ENCODE measurements at places on chromosomes 3 and 15.
A peak's percentile ranks its signal among the peaks of the same experiment; 100 is the strongest.

DNA sequence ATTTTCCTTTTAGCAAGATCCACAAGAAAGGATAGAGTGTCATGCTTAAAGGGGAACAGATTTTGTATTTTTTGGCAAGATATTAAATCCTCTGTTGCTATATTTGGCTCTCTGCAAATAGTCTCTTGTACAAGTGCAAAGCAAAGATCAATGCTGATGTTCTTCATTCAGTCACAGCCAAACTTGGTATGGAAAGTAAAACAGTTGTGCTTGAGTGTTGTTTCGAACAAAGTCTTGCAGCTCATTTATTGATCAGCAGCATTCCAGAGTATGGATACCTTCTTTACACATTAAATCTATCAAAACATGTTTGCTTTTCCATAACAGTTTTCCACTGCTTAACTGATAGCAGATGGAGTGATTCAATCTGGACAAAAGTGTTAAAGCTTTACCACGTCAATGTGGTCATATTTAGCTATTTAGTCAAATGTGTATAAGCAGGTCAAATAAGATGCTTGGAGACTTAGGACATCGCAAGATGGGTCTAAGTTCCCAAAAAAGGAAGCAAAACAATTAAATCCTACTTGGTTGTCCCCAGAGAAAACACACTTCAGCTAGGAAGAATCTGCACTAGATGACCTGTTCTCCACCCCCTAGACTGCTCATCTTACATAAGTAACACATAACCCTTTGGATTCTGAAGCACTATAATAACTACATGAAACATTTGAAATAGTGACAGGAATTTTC lies 52.4 kb downstream of the VGLL3 start:
- DNase-seq: peak; percentile 63

- peak; percentile 65 for DNase-seq
These were observed 68.6 kb downstream of the ARPP21 start for GRCh38 chr3:35707904-35708303.

DNA sequence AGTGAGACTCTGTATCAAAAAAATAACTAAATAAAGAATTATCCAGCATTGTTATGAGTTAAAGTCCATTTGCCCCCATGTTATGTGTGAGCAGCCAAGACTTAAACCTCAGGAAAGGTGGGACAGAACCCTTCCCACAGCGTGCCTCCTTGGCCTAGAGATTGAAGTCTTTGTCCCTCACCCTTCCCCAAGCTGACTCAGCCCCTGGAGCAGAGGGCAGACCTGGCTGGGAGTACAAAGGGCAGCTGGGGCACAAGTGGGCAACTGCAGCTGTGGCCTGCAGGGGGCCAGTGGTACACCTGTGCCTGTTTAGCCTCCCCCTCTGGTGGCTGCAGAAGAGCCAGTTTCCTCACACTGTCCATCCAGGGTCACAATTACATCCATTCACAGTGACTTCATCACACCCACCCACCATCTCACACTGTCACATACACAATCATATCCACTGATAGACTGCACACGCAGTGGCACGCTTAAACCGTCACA lies 940 bp upstream of the ACY1 start:
- no peak for DNase-seq

DNA sequence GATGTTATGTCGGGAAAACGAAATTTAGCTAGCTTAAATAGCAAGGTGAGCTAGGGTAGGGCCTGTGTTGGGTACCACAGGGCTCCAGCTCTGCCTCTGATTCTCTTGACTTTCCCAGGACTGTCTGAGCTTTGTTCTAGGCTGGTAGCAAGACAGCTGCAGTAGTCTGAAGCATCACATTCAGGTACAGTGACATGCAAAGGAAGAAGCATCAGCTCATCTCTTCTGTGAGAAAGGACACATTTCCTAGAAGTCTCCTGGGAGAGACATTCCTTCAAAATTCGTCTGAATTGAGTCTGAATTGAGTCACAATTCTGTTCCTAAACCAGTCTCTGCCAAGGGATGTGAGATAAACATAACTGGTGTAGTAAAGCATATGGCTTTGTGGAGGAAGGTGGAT lies 8.5 kb upstream of the UBXN7 start:
- no peak for DNase-seq

DNA sequence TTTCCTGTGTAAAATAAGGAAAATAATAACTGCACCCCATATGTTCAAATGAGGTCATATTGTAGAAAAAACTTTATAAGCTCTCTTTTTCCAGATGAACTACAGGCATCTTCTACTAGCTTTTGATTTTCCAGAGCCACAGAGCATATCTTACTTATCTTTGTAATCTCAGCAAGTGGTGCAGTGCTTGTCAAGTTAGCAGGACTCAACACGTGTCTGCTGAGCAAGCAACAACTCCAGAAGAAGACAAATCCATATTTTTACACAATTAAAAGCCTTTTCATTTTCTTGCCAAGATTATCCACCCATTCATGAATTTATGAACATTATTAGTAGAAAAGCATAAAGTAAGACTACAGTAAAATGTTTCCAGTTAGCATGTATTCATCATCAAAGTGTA lies 14.4 kb upstream of the TSC22D2 start:
- no peak for DNase-seq

- no peak for DNase-seq
These were observed 418.1 kb downstream of the EPHA6 start for GRCh38 chr3:97232393-97233034.
